Ascending aorta (tissue), 2 donors: ENCODE measurements at places on chromosomes 4 and X. TPM values are rescaled to one million over a fixed set of nuclear protein-coding genes. Genes with fewer than 3 reads are reported as not detected.

PDGFC gene
- total RNA-seq, result 21.0 TPM

NUDT10 gene
- total RNA-seq, result not detected

- no peaks in the 10 kb centered on the region for H3K36me3 ChIP-seq
- H3K4me3 ChIP-seq, result no peak overlapping the region
- no peak for DNase-seq
- H3K4me1 ChIP-seq, result no peaks in the 10 kb centered on the region
- H3K27ac ChIP-seq, result no peak overlapping the region
- no peaks in the 10 kb centered on the region for H3K27me3 ChIP-seq
These were observed 997.9 kb upstream of the TENM3 start for GRCh38 chr4:181245326-181245725.

DNA sequence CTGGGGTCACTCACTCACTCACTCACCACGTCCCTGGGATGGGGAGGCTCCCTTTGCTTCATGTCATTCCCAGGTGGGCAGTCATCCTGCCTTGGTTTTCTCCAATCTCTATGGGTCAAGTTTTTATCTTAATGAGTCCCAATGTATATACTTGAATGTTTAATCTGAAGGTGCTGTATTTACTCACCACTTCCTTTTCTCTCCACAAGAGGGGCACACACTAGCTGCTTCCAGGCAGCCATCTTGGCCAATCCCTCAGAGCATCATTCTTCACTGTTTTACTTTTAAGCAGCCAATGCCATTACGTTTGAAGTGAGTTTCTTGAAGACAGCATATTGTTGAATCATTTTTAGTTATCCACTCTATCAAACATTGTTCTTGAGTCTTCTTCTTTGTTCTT, 153.4 kb upstream of the ARSJ start:
- H3K4me1 ChIP-seq, result no peaks in the 10 kb centered on the region
- no peak for DNase-seq
- no peak overlapping the region for H3K27ac ChIP-seq
- H3K27me3 ChIP-seq, result no peaks in the 10 kb centered on the region
- H3K4me3 ChIP-seq, result no peak overlapping the region
- no peaks in the 10 kb centered on the region for H3K36me3 ChIP-seq

DNA sequence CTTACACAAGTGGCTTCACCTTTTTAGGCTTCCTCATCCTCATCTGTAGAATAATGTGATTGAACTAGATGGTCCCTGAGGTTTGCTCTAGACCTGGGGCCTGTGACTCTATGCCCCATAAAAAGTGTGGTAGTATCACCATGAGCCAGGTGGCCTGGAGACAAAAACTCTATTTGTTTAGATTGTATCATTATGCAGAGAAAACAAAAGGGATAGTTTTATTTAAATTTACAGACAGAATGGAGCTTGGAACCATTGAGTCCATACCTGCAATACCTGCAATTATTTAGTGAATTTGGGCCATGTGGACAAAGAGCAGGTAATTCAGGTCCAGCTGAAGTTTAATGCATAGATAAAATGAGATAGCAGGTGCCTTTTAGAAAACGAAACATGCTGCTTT, 139.5 kb upstream of the RPL34 start:
- no peaks in the 10 kb centered on the region for H3K36me3 ChIP-seq
- H3K4me3 ChIP-seq, result no peak overlapping the region
- no peaks in the 10 kb centered on the region for H3K4me1 ChIP-seq
- H3K27ac ChIP-seq, result no peak overlapping the region
